ENCODE measurements at places on chromosomes 2 and 18.
A peak's percentile ranks its signal among the peaks of the same experiment; 100 is the strongest.

GRCh38 chr2:9217838-9218770 is 11.5 kb downstream of the ASAP2 start:
- no peak for DNase-seq

DNA sequence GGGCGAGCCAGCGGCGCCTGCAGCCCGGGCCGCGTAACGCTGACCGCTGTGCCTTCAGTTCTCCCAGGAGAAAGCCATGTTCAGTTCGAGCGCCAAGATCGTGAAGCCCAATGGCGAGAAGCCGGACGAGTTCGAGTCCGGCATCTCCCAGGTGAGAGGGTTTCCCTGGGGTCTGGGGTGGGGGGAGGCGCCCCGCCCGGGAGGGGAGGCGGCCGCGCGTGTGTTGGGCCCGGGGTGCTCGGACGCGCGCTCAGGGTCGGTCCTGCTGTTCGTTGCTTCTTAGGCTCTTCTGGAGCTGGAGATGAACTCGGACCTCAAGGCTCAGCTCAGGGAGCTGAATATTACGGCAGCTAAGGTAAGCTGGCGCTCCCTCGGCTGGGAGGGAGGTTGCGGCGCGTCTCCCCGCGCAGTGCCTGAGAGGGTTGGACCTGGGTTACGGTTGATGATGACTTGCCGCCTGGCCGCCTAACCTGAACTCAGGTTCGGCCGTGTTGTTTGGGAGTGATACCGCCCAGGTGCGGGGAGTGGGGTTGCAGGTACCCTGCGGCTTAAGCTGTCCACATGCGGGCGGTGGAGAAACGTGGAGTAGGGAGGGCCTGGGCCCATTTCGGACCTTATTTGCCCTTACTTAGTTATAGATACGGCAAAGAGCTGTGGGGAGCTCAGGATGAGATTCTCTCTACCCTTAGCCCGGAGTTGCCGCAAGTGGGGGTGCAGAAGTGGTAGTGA is 638 bp downstream of the RPS7 start:
- DNase-seq: no peak

GRCh38 chr2:131588152-131588873 is 60.6 kb downstream of the CCDC74A start:
- no peak for DNase-seq

DNA sequence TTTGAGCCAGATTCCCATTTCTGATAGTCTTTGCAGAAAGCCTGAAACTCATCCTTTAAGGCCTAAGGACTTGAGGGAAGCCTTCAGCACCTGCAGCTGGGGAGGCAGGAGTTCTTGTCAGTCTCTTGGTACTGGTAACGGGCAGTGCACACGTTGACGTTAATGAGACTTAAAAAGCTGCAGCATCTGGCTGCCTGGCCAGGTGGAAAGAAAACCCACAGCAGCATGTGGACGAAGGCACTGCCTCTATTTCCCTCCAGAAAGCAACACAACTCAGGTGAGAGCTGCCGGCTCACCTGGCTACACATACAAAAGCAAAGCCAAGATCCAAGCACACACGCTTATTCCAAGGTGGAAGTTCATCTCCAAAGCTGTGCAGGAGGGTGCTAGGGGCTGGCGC is 178.8 kb downstream of the ANAPC1 start:
- no peak for DNase-seq

DNA sequence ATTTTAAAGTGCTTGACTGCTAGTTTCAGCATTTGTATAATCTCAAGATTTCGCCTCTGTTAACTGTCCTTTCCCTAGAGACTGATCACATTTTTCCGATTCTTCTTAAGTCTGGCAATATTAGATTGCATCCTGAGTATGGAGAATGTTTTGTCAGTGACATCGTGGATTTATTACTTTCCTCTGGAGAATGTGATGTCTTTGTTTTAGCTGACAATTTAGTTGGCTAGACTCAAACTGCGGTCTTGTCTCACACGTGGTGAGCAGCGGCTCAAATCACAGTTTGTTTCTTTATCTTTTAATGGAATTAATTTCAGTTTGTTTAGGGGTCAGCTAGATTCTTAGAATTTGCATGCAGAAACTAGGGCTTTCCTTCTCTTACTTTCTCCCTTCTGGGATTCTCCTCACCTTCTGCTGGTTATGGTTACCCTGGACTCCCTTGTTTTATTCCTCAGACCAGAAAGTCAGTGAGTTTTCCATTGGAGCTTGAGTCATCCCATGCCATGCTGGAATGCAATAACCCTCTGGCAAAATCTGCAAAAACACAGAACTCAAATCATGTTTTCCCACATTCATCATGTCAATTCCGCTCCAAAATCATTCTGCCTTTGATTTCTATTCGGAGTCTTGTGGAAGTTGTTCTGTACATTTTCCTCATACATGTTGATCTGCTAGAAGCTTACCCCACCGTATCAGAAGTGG is 327.2 kb upstream of the TRIB2 start:
- DNase-seq: no peak

- no peak for DNase-seq
Observed at GRCh38 chr2:66237803-66238379, 197.0 kb upstream of the MEIS1 start.

GRCh38 chr18:45571195-45571594 is 44.1 kb upstream of the SLC14A2 start:
- DNase-seq: no peak

GRCh38 chr2:64228126-64228678 is 84.0 kb upstream of the PELI1 start:
- DNase-seq: peak; percentile 18

DNA sequence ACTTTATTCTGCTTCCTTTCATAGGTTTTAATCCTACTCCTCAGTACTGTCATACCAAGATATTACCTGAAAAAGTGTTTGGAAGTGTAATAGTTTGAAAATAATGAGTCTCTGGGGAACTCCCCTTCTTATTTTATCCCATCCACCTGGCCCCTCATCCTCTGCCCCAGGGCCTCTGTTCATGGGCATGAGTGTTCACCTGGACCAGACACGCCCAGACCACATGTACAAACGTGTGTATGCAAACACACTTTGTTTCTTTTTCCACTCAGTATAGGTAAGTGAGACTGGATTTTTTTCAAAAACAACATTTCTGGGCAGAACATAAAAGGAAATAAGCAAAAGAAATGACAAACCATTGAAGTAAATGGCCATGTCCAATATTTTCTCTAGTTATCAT is 62.1 kb upstream of the THSD7B start:
- DNase-seq: no peak

GRCh38 chr2:188789951-188790350 is 184.2 kb upstream of the COL3A1 start:
- DNase-seq: no peak

- DNase-seq: no peak
Observed at GRCh38 chr2:135585586-135585985, 54.3 kb downstream of the R3HDM1 start.

GRCh38 chr2:168915441-168916330 is 14.6 kb downstream of the G6PC2 start:
- DNase-seq: no peak

GRCh38 chr18:9659499-9660375 is 45.4 kb upstream of the PPP4R1 start:
- no peak for DNase-seq

- DNase-seq: no peak
Observed at GRCh38 chr18:7980656-7981055, 413.5 kb downstream of the PTPRM start.

GRCh38 chr18:57561728-57562423 is 24.6 kb downstream of the FECH start:
- no peak for DNase-seq

DNA sequence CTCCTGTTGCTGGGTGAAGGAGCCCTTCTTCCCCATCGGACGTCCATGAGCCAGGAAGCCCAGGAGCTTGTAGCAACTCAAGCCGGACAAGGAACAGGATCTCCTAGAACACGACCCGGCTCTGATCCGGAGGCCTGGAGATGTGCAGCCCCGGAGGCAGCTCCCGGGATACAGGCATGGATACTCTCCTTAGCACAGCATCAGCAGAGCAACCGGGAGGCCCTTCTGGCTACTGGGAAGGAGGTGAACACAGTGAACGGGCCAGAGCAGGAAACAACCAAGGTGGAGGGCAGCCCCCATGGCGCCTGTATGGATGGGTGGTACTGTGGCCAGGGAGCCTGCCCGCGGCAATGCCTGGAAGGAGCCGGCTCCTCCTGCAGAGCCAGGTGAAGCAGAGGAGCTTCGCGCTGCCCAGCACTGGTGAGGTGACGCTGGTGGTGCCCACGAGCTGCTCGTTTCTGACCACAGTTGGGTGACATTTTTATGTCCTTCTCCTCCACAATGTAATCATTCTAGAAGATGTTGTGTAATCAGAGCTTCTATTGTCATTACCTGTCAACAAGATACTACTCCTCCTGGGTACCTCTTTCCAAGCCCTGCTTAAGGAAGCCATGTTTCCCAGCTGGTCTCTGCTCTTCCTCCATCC is 94.3 kb downstream of the TWIST2 start:
- no peak for DNase-seq

- no peak for DNase-seq
Observed at GRCh38 chr2:188244383-188244782, 47.3 kb upstream of the GULP1 start.

DNA sequence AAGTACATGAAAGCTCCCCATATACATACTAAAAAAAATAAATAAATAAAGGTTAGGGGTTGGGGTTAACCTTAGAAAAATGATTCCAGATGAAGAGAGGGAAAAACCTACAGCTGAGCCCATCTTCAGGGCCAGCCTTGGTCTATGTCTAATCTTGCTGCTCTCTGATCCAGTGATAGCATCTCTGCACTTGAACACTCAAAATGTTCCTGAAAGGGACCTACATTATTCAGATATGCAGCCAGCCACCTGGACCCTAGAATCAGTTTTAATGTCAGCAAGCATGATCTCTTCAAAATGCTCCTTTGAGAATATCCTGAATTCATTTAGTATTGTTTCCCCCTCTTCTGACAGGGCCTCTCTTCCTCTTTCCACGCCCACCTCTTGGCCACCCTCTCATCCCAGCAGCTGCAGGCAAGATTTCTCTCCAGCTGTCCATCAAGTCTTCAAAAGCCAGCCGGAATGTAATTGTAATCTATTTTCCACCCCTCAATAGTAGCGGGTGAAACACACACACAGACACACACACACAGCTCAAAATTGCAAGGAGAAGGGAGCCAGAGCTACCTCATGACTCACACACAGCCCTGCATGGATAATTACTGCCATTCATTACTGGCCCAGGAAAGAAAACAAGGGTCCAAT is 135.5 kb downstream of the MYO3B start:
- DNase-seq: no peak

GRCh38 chr2:133171393-133172004 is 396.8 kb downstream of the NCKAP5 start:
- no peak for DNase-seq

DNA sequence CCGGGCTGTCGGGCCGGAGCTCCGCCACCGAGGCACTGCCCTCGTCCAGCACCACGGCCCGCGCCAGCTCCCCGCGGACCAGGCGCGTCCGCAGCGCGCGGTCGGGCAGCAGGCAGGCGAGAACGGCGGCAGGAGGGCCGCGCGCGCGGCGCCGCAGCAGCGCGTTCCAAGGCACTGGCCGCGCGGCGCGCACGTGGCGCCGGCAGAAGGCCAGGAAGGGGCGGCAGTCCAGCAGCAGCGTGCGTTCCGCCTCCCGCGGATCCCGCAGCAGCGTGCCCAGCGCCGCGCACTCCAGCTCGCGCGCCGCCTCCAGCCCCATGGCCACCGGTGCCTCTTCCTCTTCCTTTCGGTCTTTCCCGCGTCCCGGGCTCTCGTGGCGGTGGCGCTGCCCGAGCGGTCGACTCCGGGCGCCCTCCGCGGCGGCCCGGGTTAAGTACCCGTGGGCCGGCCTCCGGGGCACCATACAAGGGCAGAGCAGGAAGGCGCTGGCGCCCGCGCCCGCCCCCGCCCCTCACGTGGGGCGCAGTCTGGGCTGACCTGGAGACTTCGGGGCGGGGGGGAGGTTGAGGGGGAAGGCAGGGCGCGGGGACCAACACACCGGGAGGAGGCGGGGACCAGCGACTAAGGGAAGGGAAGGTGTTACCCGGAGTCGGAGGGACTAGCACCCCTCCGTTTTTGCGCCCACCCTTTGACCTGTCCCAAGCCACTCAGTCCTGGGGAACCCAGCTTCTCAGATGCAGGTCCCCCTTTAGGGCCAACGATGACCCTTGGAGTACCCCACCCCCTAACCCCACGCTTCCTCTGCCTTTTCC is at the start of gene DUSP2:
Gene DUSP2, minus strand, starts transcription at position 405 of the 812 bp plus-strand sequence. Its CDS starts 86 bp downstream, at position 319.
- DNase-seq: peak; percentile 83

- DNase-seq: no peak
Observed at GRCh38 chr2:151826737-151827157, 1.5 kb downstream of the ARL5A start.

- DNase-seq: no peak
Observed at GRCh38 chr2:64141674-64142405, 2.4 kb downstream of the PELI1 start.

DNA sequence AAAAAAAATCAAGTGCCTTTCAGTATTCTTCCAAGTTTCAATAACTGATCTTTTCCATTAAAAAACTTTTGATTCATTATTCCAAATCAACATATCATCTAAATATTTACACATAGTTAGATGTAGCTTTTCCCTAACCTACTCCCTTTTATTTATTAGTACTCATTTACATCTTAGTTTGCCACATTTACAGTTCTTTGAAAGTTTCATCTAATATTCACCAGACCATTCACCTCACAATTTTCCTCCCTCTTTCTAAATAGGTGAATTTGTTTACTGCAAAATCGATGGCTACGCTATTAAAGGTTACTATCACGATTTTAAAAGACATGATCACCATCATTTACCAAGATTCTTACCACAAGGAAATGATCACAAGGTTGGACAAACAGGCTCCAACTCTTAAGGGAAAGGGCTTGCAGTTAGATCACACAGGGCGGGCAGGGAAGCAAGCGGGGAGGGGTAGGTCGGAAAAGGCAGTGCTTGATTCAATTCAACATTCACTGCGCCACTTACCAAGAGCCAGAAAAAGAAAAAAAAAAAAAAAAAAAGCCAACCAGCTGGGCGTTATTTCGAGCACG is 654 bp upstream of the MARCHF7 start:
- DNase-seq: no peak

GRCh38 chr2:221851531-221852045 is 279.5 kb upstream of the EPHA4 start:
- DNase-seq: no peak

DNA sequence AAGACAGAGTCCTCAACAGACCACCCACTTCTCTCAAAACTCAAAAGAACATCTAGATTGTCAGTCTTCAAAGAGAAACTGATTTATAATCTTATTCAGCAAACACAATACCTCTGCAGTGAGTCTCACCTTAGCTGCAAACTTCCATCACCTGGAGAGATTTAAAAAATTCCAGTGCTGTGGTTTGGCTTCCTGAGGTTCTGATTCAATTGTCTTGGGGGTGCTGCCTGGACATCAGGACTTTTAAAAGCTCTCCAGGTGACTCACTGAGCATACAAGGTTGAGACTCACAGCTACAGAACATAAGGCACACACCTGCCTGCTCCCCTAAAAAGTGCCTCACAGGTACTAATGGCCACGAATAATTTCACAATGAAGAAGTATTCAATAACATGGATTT is 40.3 kb downstream of the RNF152 start:
- no peak for DNase-seq

GRCh38 chr2:70518557-70518956 is 35.1 kb downstream of the TGFA start:
- no peak for DNase-seq

DNA sequence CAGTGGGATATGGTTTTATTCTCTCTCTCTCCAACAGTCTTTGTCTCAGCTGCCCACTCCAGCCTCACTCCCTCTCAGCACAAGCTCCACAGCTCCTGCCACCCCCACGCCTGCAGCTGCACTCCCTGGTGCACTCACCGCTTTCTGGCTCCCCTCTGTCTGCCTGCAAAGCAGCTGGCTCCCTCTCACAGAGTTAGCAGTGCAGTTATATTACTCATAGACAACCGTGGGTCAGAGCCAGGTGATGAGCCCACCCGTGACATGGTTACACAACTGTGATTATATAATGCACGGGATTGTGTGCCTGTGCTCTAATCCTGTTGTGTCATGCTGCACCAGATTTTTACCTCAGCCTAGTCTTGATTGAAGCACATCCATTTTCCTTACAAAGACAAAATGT is 276.9 kb upstream of the CHAC2 start:
- no peak for DNase-seq
